Activated CD4-positive, alpha-beta T cell treated with anti-CD3 and anti-CD28 coated beads for 4 hours (primary cell): ENCODE measurements at places on chromosomes 5 and 9.
A peak's percentile ranks its signal among the peaks of the same experiment; 100 is the strongest.

DNA sequence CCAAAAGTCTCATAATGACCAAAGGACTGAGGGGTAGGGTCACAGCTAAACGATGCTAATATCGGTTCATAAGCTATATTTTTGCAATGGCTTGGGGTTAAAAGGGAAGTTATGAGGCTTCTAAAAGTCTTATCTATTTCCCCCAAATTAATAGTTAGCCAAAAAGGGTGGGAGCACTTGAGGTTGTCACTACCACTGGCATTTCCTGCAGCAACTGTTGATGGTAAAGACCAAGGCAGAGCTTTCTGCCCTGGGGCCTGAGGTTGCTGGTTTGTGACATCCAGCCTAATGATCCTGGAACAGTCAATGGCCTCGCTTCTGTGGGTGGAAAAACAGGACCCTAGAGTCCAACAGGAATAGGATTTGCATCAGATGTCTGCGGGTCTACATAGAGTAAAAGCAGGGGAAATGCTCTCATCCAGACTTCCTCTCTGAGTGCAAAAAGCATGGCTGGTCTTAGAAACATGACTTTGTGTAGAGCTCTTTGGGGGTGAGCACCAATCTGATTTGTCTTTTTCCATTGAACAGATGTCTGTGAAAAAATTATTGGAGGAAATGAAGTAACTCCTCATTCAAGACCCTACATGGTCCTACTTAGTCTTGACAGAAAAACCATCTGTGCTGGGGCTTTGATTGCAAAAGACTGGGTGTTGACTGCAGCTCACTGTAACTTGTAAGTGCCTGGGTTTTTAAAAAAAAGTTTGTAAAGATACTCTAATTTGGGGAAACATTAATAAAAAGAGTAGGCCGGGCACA lies 2.7 kb downstream of the GZMA start:
- no peak for DNase-seq

GRCh38 chr5:22837803-22838202 lies 15.3 kb downstream of the CDH12 start:
- DNase-seq, result no peak

GRCh38 chr9:133306242-133307204 lies 29.5 kb downstream of the SURF6 start:
- no peak for DNase-seq

GRCh38 chr5:141713616-141714309 lies 31.7 kb upstream of the ARAP3 start:
- no peak for DNase-seq

DNA sequence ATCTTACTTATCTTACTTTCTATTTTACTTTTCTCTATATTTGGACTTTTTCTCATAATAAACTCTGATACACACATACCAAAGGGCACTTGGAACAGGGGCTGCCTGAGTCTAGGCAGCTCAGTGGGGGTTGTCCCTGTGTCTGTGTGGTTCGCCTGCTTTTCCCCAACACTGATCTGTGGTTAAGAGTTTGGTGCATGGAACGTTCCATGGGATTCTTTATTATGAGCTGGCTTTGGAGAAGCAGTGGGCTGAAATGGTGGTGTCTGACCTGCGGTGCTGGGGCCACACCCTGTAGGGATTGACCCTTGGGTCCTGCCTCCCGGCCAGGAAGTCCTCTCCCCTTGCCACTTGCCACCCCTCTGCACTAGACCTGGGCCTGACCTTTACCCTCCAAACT lies 47.4 kb downstream of the ANKRD33B start:
- no peak for DNase-seq

DNA sequence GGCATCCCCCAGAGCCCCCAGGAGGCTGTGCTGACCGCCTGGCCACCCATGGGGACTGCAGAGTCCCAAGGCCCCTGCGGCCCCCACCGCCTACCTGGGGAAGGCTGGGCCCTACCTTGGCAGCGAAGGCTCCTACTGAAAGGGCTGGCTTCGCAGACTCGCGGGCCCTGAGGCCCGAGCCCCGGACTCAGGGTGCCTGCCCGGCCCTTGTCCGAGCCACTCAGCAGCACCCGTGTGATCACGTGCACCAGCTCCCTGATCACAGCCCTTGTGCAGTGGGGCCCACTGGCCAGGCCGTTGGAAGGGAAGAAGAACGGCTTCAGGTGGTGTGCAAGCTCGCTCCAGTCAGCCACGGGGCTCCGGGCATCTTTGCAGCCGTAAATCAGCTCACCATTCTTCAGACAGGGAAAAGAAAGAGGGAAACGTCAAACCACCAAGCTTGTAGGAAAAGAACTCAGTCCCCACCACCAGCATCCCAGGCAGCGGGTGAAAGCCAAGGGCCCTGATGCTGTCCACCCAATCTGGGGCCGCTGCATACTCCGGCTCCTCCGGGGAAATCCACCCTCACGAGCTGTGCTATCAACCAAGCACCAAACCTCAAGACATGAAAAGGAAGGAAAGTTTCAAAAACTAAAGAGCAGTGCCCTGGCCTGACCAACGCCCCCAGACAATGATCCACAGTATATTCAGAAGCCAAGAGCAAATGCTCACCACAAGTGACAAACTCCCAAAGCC lies 31.9 kb downstream of the IPPK start:
- no peak for DNase-seq

DNA sequence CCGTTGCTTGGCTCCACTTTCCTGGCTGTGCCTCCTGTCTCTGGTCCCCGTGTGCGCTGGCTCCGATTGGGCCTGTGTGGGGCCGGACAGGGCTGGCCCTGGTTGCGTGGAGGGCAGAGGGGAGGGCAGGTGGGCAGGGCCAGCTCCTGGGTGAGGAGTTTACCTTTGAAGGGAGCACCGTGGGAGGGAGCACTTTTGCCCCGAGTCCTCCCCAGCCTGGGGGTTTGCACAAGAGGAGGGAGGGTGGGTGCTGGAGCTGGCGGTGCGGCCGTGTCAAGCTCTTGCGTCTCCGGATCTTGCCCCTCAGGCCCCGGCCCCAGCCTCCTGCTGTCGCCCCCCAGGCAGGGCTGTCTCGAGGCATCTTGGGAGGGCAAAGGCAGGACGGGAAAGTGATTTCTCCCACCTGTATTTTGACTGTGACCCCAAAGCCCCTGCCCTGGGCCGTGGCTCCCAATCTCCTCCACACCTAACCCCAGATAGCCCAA lies 48.3 kb upstream of the EXOC3 start:
- DNase-seq, result no peak

- no peak for DNase-seq
These were observed 34.9 kb downstream of the SLC6A3 start for GRCh38 chr5:1410156-1411014.

DNA sequence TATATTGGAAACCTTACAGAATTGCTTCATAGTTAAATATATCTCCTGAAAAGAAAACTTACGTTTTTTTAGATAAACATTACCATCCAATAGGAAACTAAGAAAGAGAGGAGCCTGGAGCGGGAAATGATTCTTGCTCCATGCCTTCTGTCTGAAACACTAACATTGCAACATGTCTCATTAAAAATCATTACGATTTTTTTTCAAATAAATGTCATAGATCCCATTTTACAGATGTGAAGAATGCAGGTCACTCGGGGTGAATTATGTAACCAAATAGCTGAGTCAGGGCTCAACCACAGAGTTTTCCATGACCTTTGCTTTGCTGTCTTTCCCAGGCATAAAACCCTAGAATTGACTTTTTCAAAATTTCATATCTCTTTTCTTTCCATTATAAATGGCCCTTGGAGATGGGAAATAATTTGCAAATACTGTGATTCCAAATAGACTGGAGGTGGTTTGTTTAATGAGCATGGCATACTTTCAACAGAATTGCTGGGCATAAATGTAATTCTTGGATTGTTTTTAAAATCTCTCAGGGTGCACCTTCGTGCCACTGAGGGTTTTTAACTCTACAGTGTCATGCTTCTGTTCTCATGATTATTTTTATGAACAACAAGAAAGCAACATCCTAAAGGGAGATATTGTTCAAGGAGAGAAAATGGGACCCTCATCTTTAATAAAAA lies 302.8 kb downstream of the EBF1 start:
- DNase-seq, result no peak

DNA sequence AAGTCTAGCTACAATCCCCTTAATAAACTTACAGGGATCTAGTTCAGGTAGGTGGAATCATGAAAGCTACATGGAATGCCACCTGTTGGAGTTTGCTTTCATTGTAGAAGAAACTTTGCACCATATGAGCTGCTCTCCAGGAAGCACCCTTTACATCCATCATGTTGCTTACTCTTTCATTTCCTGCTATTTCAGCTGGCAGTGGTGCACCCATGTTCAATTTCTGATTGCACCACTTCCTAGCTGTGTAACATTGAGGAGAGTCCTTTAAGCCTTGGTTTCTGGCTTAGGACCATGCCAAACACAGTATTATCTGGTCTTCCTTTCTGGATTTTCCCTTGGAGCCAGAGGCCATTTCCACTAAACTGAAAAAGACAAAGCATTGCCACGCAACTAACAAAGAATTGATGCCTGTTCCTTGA lies 123.3 kb upstream of the SLC12A2 start:
- no peak for DNase-seq

DNA sequence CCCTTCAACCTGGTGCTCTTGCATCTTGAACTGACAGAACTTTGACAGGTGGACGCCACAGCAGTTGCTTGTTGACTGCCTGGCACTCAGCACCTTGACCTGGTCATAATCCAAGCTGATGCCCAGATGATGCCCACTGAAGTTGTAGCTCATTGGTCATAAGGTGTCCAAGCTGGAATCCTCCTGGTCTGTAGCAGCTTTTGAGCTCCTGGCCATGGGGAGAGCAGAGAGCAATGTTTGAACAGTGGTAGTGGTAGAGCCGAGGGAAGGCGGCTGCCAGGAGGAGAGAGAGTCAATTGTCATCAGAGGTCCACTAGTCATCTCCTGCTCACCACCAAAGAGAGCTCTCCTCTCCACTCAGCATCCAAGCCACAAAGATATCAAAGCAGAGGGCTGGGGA lies 23.3 kb downstream of the CSF2 start:
- no peak for DNase-seq

DNA sequence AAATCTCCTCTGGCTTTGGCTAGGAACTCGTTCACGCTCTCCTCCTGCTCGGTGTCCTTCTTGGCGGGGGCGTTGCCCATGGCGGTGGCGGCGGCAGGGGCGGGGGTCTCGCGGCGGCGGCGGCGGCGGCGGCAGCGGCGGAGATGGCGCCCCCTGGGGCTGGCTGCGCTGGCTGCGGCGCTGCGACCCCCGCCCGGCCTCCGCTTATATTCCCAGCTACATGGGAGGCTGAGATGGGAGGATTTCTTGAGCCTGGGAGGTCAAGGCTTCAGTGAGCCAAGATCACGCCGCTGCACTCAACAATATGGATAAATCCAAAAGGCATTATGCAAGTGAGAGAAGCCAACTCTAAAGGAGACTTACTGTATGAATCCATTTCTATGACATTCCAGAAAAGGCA lies at the start of gene PRKACG:
Gene PRKACG, minus strand, starts transcription at position 101 of the 400 bp plus-strand sequence. Its CDS starts 21 bp downstream, at position 80.
- DNase-seq, result no peak

GRCh38 chr5:174951151-174951780 lies 226.9 kb downstream of the MSX2 start:
- peak; percentile 44 for DNase-seq

GRCh38 chr5:20655211-20655610 lies 667.2 kb upstream of the CDH18 start:
- DNase-seq, result no peak

DNA sequence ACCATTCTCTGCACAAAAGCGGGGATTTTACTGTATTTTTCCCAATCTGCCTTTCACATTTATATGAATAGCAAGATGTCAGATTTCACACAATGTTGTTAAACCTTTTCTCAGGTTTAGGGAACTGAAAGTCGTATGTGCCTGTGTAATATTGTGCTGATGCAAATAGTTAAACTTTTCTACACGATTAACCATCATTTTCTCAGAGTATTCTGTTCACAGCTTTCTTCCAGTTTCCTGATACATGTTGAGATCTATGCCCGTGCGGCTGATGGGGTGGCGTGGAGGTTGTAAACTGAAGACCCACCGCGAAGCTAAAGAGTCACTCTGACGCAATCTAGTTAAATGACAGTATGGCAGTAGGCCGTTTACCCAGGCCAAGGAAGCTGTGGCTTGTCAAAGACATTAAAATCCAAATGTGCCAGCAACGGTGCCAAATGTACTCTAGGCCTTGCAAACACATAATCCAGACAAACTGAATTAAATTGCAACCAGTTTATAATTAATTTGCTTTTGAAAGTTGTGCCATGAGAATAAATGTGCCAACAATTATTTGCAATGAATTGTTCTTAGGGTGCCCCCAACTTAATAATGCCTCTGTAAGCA lies 145.7 kb downstream of the EBF1 start:
- DNase-seq, result no peak

DNA sequence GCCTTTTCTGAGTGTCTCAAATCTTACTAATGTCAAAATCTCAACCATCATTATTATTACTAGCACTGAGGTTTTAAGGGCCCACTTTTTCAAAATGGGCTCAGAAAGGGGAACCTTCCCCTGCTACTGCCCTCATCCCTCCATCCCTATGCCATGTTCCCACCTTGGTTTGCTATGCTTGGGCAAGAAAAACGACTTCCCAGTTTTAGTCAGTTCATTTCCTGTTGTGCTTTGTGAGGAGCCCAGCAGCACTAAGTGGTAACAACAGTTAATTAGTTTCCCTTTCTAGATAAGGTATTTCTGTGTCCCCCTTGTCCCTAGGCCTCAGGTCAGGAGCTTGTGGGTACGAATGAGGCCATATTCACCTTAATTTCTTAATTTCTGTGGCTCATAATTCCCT lies 595.2 kb downstream of the RAB3C start:
- DNase-seq, result no peak

- DNase-seq, result no peak
These were observed 60.4 kb downstream of the PSAT1 start for GRCh38 chr9:78357165-78357873.

DNA sequence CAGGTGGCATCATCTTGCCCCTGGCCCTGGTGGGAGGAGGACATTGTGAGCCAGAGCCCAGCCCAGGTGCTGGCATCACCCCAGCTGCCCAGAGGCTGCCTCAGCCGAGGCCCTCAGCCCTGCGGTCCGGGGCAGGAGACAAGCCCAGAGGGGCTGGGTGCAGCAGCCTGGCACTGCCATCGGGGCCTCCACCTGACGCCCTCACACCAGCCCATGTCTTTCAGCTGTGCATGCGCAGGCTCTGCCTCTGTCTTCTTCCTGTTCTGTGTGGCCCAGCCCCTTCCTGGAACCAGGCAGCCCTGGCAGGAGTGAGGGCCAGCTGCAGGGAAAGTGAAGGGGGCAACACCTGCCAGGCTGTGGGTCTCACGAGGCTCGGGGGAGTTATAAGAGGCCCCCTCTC lies 4.8 kb upstream of the CEL start:
- DNase-seq, result no peak
